Stimulated activated naive CD8-positive, alpha-beta T cell treated with anti-CD3 and anti-CD28 coated beads, Interleukin-15, Interleukin-2, amounts not matched to agents 100 U/mL and 50 U/mL, for 24 hours (primary cell): ENCODE measurements at places on chromosomes 3 and 15.

DNA sequence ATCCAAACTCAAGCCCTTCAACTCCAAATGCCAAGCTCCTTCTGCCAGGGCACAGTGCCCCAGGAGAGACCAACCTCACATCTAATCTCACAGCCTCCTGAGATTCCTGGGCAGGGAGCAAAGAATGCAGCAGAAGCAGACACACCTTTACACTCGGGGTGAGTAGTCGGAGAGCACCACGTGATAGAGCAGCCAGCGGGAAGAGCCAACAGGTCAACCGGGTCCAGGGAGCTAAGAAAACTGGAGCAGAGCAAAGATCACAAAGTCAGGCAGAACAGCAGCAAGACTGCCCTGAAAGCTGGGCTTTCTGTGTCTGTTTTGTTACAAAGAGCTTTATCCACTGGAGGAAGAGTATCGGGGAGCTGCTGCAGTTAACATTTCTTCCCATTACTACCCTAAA is 4.2 kb downstream of the B3GALNT1 start:
- DNase-seq: no peak

DNA sequence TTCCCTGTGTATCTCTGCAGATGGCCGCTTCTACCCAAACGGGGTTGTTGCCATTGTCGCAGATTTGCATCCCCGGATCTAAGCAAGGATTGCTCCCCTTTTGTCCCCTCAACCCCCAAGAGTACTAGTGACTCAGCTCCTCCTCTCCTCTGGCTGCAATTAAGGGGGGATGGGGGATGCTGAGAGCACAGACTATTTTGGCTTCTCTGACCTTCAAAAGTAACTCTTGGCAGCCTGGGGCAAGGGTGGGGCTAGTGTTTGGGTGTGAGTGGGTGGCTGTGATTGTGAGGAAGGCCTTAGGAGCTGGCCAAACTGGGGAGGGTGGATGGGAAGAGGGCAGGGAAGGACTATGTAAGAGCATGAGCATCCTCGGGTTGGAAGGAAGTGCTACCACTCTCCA is 1.2 kb upstream of the MAP1A start:
- no peak for DNase-seq

- DNase-seq: no peak
Measured at GRCh38 chr3:195033531-195034091, 237.3 kb downstream of the XXYLT1 start.

- DNase-seq: no peak
Measured at GRCh38 chr3:107596639-107597038, 73.9 kb downstream of the BBX start.

- no peak for DNase-seq
Measured at GRCh38 chr3:64828276-64828675, 140.5 kb upstream of the ADAMTS9 start.

DNA sequence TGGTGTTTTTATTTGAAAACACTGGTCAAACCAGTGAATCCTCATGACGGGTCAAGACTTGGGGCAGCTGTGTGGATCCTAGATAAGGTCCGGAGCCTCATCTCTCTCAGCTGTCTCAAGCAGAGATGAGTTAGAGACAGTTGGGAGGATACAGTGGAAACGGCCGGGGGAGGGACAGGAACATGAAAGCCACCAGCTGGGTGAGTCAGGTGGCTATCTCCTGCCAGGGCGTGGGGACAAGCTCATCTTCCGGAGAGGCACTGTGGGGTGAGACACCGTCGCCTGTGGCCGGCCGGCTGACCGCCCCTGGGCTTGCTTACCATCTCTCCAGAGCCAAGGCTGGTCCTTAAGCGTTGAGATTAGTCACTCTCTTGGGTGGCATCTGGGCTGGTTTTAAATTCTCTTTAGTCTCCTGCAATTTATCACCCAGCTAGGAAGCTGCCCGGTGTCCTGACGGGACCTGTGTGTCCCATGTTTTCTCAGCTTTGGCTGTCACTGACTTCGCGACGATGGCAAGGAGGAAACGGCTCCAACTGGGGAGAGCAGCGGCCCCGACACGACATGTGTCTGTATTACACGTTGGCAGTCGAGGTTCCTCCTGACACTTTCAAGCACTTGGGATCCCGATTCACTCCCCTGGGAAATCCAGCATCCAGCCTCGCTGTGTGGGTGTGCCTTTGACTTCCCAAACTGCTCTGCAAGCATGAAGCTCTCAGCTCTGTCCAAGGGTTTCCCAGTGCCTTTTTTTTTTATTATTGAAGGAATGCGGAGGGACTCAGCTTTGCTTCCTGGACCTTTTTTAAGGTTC is 7.5 kb downstream of the ST8SIA2 start:
- no peak for DNase-seq

GRCh38 chr15:86591994-86592735 is 512.5 kb downstream of the AGBL1 start:
- DNase-seq: no peak

- DNase-seq: no peak
Measured at GRCh38 chr3:175713268-175713667, 854.1 kb downstream of the NAALADL2 start.

GRCh38 chr15:44075535-44075934 is 119.5 kb downstream of the FRMD5 start:
- no peak for DNase-seq

DNA sequence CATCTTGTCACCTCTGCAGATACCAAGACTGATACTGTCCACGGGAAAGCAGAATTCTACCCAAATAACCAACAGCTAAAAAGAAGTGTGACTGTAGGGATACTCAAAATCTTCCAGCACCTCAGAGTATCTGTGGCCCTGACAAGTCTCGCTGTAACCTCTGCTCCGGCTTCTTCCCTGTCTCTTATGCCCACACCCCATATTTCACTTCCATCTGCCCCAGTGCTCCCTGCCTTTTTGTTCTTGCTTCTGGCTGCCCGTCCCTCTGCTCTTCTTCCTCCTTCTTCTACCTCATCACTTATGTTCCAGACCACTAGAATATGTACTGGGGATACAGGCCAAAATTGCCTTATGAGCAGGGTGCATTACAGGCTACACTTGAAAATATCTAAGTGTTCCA is 45.4 kb downstream of the CRTAP start:
- DNase-seq: no peak

DNA sequence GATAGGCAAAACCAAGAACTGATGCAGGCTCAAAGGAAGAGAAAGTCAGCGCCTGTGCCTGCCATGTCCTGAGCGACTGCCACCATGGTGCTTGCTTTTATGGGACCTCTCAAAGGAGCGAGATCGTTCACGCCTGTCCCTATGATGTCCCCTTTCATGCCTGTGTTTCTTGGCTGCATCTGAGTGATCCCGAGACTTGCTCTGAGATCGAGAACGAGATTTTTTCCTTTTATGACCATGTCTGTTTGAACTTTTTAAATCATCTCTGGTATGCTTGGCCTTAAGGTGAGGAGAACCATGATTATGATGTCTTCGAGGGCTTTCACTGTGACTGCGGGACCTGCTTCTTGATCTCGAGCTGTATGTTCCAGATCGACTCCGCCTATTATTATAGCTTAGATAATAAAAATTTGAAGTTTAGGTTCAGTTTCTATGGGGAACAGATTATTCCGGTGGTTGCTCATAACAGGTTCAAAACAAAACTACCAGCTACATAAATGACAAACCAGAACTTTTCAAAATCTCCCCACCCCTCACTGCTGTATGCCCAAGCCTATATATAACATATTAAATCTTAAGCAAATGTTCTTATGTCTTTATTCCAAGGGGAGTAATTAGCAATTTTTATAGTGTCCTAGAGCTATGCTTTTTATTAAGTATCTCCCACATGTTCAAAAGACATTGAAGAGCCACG is 11.6 kb downstream of the CCNL1 start:
- no peak for DNase-seq

DNA sequence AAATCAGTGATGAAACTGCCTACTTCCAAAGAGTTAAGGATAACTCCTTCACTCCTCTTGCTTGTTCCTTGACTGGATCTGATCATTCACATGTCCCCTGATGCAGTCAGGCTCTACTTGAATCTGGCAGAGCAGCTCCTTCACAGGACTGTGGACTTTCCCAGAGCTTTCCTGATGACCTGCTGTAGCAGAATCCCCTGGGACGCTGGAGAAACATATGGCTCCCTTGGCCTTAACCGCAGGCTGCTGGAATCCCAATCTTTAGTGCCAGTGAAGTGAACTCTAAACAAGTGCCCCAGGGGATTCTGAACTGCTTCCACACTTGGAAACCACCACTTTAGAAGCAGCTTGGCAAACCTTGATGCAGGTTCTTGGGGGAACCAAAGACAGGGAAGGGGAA is 217.8 kb downstream of the CHST2 start:
- DNase-seq: no peak

DNA sequence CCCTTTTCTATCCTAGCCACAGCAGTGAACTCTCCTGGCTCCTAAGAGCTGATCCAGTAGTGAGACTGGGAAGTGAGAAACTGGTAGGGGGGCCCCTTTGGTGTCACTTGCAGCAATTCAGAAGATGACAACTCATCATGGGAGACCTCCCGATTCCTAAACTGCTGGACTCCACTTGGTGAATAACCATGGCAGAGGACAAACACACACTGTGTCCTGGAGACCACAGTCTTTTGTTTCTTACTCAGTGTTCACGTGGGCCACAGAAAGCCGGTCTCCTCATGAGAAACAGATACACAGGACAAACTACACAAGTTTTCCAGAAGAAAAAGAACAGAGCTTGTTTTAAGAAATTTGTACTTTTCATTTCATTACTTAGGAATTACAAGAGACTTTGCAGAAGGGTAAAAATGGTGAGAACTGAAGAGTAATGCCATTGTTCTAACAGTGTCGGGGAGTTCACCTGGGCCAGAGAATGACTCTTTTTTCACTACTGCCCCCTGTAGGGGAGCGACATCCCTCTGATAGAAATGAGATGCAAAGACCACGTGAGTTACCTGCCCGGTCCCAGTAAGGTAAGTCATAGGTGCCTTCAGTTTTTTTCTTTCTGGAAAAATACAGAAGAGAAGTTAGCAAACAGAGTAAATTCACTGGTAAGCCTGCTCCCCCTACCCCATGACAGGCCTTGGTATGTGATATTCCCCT is 38.1 kb downstream of the ST3GAL6 start:
- DNase-seq: no peak

- DNase-seq: no peak
Measured at GRCh38 chr3:194905696-194906095, 220.0 kb downstream of the FAM43A start.

DNA sequence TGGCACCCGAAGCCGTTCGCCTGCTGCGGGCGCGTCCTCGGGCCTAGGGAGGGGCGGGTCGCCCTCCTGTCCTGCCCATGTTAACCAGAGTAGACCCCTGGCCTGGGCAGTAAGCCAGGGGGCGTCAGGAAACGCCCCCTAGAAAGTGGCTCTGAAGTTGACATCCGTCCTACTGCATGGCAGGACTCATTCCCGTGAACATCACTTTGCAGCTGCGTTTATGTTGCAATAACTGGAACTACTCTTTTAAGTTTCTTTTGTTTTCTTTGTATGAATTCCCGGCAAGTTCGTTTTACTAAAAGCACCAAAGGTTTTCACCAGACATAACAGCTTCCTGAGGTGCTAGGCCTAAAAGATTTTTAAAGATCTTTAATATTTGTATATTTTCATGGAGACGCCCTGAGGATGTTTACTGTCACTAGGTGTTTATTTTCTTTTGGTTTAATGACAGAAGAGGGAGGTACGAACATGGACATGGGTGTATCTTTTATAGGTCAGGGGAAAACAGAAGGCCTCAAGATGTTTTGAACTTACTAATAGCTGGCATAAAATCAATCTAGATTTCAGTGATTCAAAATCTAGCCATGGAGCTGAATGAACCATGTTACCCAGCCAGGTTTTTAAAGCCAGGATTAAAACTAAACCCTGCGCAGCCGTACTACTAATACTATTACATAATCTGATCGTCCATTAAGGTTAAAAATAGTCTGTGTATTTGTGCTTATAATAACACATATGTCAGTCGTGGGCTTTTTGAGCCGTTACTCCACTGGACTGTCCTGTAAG is 1.0 kb downstream of the C15orf61 start:
- no peak for DNase-seq

DNA sequence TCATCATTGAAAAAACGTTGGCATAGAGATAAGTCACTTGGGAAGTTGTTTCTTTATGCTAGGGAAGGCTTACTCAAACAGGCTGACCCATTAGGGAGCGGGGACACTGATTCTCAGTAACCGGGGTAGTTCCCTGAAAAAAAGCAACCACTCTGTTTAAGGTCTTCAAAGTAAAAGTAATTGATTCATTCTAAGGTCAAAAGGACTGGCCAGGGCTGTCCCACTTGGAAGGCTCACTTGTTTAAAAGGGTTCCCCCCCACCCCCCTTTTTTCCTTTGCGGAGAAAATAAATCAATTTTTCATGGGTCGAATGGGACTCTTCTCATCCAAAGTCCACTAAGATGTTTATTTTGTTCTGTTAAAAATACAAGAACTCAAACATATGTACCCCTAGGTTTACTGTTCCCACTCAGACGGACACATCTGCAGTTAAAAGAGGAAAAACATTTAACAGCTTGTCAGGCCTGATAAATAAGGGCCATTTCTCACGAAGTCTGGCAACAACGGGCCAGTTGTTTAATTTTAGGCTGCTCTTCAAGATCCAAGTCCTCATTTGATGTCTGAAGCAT is 53.0 kb downstream of the ARHGEF3 start:
- no peak for DNase-seq

- peak; percentile 57 for DNase-seq
Measured at GRCh38 chr3:10194328-10195071, 29.8 kb downstream of the IRAK2 start.

- no peak for DNase-seq
Measured at GRCh38 chr3:123590685-123591450, 6.0 kb upstream of the HACD2 start.

GRCh38 chr15:58469432-58470353 is 37.9 kb downstream of the LIPC start:
- DNase-seq: no peak

- no peak for DNase-seq
Measured at GRCh38 chr3:9130345-9131305, 118.8 kb downstream of the SRGAP3 start.

- DNase-seq: no peak
Measured at GRCh38 chr3:195059006-195059350, 212.0 kb downstream of the XXYLT1 start.

DNA sequence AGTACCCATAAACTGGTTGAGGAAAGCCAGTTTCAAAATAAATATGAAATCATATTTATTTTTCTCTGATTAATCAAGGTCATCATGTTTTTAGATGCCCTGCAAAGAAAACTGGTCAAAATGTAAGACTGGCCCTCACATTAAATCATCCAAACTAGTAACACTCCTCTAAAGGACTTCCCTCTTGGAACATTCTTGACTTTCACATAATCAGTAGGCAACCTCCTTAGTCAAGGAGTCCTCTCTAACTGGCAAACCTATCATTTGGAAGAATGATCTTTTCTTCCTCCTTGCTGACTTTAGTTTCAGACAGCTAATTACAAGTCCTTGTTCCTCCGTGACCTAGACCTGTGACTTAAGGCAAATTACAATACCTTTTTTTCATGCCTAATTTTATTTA is 82.5 kb upstream of the DCBLD2 start:
- DNase-seq: no peak

GRCh38 chr15:48730506-48730905 is 80.4 kb downstream of the CEP152 start:
- DNase-seq: no peak
